ENCODE measurements at places on chromosomes 12 and 14.

DNA sequence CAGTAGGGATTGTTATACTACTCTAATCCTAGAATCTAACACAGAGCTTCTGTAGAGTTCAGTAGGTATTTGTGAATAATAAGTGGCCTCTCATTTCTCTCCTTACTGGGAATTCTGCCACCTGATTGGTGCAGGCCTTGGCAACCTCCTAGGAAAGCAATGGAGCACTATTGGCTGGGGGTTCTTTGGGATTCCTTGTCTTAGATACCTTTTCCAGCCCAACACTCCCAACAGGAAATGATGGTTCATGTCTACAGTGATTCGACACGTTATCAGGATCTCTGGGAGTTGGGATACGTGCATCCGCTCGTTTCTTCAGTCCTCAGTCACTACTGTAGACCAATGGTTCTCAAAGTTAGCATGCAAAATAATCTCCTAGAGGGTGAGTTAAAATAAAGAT is 67.4 kb downstream of the ELK3 start:
- DNase-seq, result no peak

DNA sequence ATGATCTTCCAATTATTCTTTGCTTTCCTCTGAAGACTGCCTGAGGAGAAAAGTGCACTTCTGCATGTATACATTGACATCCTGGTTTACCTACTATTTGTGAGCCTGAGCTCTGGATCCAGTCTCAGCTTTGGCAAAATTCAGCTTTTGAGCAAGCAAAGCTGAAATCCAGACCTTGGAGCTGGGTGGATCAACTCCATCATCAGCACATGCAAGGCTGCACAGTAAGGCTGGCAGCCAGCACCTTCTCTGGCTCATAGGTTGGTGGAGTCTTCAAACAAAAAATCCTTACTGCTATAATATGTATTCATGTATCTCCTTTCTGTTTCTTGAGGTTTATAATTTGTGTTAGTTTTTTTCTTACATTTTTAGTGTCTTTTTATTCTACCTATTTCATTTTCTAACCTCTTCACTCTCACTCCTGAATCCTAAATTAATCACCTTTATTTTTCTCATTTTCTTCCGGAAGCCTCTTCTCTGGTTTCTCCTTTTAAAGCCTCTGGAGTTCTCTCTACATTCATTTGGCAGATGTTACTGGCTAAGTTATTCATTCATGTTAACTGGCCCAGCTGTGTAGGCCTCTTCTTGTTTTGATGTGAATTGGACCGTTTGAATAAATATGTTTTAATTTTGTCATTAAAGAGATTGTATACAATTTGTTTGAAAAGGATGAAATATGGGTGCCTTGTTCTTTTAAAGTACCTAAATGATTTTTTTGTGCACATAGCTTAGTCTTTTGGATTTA is 224.8 kb downstream of the DACT1 start:
- no peak for DNase-seq

GRCh38 chr12:57620936-57621496 is 9.8 kb downstream of the ARHGEF25 start:
- DNase-seq, result peak; percentile 34

- no peak for DNase-seq
Observed at GRCh38 chr14:69580009-69580577, 5.4 kb upstream of the CCDC177 start.

- DNase-seq, result no peak
Observed at GRCh38 chr12:111584959-111585358, 14.2 kb downstream of the ATXN2 start.

DNA sequence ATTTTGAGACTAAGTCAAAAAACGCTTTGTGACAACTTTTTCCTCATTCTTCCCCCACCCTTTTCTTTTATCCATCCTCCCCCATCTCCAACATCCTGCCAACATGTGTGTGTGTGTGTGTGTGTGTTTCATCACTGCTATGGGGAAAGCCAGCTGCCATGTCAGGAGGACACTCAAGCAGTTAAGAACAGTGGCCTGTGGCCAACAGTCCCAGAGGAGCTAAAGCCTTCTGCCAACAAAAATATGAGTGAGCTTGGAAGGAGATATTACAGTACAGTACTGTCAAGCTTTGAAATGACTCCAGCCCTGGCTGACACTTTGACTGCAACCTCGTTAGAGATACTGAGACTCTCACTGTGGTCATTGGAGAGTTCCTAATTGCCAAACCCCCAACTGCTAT is 5.0 kb upstream of the CSRP2 start:
- no peak for DNase-seq

GRCh38 chr12:10304161-10304574 is 3.5 kb upstream of the KLRD1 start:
- DNase-seq, result no peak

GRCh38 chr14:95240859-95241813 is 78.6 kb downstream of the CLMN start:
- DNase-seq, result no peak

- DNase-seq, result no peak
Observed at GRCh38 chr12:116455540-116456329, 103.4 kb upstream of the MAP1LC3B2 start.

GRCh38 chr14:34350903-34351302 is 111.1 kb downstream of the SPTSSA start:
- no peak for DNase-seq

DNA sequence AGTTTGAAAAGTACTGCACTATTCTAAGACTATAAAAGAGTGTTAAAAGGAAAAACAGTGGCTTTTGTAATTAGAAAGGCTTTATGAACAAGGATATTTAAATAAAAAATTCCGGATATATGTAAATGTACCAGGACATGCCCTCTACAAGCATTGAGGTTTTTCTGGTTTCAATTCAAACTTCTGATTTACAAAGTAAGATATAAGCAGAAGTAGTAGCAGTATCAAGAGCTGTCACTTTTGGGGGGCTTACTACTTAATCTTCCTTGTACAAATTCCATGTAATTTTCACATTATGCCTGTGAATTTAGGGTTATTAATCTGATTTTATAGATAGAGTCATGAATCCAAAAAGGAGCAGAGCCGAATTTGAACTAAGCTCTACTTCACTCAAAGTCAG is 170.3 kb upstream of the ATP2B1 start:
- no peak for DNase-seq

DNA sequence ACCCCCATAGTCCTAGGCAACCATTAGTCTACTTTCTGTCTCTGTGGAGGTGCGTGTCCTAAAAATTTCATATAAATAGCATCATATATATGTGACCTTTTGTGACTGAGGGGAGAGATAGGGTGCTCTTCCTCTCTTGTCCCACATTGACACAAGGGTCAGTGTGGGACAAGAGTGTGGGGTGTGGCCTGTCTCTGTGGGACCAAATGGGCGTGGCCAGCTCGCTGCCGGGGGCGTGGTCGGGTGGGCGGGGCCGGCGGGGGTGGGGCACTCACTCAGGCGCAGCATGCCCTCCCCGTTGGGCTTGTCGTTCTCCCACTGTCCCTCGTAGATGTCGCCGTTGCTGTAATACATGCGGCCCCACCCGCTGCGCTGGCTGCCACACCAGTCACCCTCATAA is 15.5 kb downstream of the MORN3 start:
- DNase-seq, result no peak

DNA sequence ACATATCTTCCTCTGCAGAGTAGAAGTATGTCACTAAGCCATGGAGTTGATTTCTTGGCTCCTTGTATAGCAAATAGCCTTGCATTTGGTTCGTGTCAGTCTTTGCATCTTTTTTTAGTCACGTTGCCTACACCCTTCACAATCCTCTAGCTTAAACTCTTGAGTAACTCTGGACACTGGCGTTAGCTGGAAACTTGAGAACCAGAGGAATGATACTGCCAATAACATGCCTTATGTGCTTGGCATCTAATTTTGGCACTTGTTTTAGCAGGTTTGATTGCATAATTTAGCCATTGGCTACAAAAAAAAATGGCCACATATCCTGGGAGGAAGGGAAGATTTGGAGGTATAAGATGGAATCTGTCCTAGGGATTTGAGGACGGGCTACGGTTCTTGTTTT is 136.2 kb downstream of the ETV6 start:
- no peak for DNase-seq

DNA sequence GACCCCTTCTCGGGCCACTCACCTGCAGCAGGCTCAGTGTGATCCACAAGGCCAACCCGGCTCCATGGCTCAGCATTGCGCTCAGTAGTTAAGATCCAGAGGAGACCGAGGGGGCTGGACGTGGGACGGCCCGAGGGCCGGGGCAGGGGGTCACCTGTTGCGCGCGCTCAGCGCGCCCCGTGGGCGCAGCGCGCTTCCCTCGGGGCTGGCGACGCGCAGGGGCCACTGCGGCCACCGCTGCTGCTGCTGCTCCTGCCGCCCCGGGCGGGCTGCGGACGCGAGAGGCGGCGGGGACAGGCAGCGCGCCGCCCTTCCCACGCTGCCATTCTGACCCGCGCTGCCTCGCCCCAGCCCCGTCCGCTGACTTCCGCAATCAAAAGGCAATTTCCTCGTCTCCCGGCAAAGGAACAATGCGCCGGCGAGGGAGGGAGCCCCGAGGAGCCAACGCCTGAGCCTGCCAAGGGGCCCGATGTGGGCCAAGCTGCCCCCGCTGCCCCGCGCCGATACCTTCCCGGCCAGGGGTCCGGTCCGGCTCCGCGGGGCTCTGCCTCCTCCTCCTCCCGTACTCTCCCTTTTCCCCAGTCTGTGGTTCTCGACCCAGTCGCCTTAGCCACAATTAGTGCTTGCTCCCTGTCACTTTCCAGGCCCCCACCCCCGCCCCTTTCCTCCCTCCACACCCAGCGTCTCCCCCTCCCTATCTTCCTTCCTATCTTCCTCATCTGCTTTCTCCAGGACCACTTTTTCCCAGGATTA is 27.3 kb downstream of the PTPRB start:
- no peak for DNase-seq

DNA sequence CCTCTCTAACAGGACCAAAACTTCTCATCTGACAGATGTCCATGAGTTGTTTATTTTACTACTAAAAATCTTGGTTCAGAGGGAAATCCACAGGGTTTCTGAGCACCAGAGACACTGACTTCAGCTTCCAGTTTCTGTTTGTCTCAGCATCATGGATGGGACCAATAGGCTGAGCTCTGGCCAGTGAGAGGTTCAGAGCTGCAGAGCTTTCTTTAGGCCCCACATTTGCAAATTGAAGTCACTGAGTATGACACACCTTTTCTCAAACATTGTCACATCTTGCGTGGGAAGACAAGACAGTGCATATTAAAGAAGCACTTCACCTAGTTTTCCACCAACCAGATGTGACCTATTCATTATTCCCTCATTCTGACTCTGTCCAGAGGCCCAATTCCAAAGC is 45.2 kb downstream of the RDH12 start:
- DNase-seq, result no peak

- peak; percentile 79 for DNase-seq
Observed at GRCh38 chr12:113232840-113233585, 11.7 kb downstream of the TPCN1 start.

- DNase-seq, result no peak
Observed at GRCh38 chr14:51002406-51002999, 58.2 kb upstream of the PYGL start.

DNA sequence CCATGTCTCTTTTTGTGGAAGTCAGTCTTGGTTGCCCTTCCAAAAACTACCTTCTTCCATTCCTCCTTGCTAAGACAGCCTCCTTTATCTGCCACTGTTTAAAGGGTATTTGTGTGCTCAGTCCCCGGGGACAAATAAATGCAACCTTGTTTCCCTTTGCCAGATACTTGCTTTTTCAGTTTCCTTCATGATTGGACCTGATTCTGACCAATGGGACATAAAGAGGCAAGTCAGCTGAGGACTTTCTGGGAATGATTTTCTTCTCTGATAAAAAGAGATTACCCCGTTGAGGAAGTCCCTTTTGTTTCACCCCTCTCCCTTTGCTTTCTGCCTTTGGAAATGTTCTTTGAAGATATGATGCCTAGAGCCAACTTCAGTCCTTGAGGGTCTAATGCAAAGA is 7.4 kb upstream of the TUBA1B start:
- DNase-seq, result no peak

DNA sequence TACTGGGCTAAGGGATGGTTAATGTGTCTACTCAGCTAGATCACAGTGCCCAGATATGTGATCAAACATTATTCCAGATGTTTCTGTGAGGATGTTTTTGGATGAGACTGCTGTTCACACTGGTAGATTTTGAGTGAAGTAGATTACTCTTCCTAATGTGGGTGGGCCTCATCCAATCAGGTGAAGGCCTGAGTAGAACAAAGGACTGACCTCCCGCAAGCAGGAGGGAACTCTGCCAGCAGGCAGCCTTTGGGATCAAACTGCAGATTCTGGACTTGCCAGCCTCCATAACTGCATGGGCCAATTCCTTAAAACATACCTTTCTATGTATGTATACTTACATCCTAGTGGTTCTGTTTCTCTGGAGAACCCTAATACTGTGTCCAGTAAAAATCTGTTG is 219.3 kb downstream of the APAF1 start:
- no peak for DNase-seq

- DNase-seq, result no peak
Observed at GRCh38 chr12:18966954-18967353, 162.6 kb upstream of the PLEKHA5 start.

GRCh38 chr12:102685172-102685571 is 204.8 kb upstream of the IGF1 start:
- DNase-seq, result no peak

DNA sequence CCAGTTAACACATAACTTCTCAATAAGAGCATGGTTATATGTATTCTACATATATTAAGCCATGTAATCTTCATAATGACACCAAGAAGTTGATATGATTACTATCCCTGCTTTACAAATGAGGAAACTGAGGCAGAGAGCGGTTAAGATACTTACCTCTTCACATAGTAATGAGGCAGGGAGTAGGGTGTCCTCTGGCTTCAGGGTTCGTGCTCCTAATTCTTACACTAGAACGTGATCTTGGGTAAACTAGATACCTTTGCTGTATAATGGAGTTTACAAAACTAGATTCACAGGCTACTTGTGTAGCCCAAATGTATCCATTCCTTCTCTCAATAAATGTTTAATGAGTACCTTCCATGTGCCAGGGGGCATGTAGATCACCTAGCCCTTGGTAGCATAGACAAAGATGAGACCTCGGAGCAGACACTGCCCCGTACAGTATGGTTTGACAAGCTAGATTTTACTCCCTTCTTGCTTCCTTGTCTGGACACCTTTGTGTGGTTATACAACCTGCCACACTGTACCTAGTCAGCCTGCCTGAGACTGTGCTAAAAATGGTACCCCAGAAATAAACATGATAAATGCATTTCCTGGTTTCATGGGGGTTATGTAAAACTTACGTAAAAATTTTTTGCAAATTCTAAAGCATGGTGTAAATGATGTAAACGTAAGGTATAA is 991.8 kb downstream of the VRK1 start:
- DNase-seq, result no peak

- DNase-seq, result no peak
Observed at GRCh38 chr12:79535751-79536150, 155.0 kb downstream of the PAWR start.

- DNase-seq, result no peak
Observed at GRCh38 chr12:26513363-26514043, 318.1 kb downstream of the SSPN start.

GRCh38 chr12:46717159-46717558 is 108.6 kb downstream of the SLC38A4 start:
- DNase-seq, result no peak

GRCh38 chr12:124075841-124076240 is 102.8 kb downstream of the ZNF664 start:
- DNase-seq, result no peak

GRCh38 chr14:73958591-73958990 is 8.5 kb downstream of the COQ6 start:
- DNase-seq, result no peak
